Testis (tissue), 5 donors: ENCODE measurements at places on chromosomes 7 and 10. TPM values are rescaled to one million over a fixed set of nuclear protein-coding genes. Genes with fewer than 3 reads are reported as not detected.

- peaks cover 17% of the 10 kb centered on the region for H3K4me1 ChIP-seq
- DNase-seq = no peak
- H3K27me3 ChIP-seq = no peaks in the 10 kb centered on the region
Measured at GRCh38 chr7:135205850-135206249, 5.5 kb downstream of the WDR91 start.

GRCh38 chr7:150969475-150969874, 8.6 kb downstream of the KCNH2 start:
- H3K4me3 ChIP-seq = no peak overlapping the region
- peak overlapping the region; percentile 64 for H3K27ac ChIP-seq

The RGR gene
- 5.9 TPM for total RNA-seq

DNA sequence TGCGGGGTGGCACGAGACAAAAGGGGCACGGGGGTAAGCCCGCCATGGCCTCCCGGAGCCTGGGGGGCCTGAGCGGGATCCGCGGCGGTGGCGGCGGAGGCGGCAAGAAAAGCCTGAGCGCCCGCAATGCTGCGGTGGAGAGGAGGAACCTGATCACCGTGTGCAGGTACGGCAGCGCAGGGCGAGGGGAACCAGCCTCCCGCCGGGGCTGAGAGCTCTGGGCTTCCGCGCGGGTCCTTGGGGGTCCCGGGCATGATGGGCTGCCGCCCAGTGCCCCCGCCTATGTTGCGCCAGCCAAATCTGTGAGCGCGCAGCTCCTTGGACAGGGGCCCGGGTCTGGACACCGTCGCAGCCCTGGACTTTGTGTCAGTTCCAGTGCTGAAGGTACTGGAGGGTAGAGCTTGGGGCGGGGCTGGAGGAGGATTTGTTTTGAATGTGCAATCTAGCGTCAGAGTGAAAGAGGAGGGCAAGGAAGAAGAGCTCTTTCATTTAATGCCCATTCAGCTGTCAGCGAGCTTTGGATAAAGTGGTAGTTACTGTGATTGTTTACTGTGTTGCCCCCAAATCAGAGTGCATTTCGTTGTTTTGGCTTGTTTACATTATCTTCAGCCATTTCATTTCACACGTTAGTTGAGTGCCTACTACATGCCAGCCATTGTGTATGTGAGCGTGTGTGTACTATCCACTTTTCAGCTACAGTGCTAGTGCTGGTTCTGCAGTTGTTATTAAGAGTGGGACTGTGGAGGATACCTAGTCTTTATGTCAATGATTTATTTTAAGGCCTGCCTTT, 777 bp downstream of the RUNDC3B start:
- peak; percentile 59 for DNase-seq
- peak overlapping the region; percentile 78 for H3K4me3 ChIP-seq
- H3K27me3 ChIP-seq = no peaks in the 10 kb centered on the region
- H3K4me1 ChIP-seq = peaks cover 4% of the 10 kb centered on the region

- peaks cover 2% of the 10 kb centered on the region for H3K4me1 ChIP-seq
- no peak for DNase-seq
- no peak overlapping the region for H3K27ac ChIP-seq
- H3K27me3 ChIP-seq = no peaks in the 10 kb centered on the region
Measured at GRCh38 chr10:18400906-18401245, 250.5 kb downstream of the NSUN6 start.

The CDHR3 gene
- 7.5 TPM for total RNA-seq

The USP6NL gene
- total RNA-seq = 50.4 TPM

DNA sequence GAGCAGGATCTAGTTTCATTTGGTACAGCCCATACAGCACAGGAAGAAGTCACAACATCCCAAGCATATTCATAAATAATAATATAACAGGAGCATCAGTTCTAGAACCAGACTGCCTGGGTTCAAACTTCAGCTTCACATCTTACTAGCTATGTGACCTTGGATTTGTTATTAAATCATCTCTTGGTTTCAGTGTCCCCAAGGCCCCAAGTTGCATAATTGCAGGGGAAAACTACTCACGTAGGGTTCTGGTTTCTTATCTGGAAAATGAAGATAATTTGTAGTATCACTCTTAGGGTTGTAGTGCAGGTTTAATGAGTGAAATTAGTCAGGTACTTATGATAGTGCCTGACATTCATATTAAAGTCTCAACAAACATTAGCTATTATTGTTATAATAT, 5.5 kb upstream of the IQUB start:
- no peak for DNase-seq
- H3K4me1 ChIP-seq = peaks cover 4% of the 10 kb centered on the region
- H3K36me3 ChIP-seq = no peaks in the 10 kb centered on the region
- no peak overlapping the region for H3K4me3 ChIP-seq

The HACD1 gene
- total RNA-seq = 28.5 TPM

DNA sequence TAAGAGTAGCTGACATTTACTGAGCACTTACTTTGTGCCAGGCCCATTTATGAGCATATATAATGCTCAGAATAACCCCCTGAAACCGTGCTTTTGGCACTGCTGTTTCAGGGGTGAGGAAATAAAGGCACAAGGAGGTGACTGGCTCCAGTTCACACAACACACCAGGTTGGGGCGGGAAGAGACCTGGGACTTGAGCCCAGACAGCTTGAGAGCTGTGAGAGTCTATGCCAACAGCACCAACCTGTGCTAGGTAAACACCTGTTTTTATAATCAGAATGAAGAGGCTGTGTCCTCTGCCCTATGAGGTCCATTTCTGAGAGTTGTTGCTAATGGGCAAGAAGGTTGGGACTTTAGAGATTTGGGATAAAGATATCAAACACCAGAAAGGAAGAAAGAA, 8.8 kb upstream of the AZGP1 start:
- H3K4me1 ChIP-seq = no peaks in the 10 kb centered on the region
- no peak for DNase-seq
- no peak overlapping the region for H3K27ac ChIP-seq
- H3K36me3 ChIP-seq = no peaks in the 10 kb centered on the region

DNA sequence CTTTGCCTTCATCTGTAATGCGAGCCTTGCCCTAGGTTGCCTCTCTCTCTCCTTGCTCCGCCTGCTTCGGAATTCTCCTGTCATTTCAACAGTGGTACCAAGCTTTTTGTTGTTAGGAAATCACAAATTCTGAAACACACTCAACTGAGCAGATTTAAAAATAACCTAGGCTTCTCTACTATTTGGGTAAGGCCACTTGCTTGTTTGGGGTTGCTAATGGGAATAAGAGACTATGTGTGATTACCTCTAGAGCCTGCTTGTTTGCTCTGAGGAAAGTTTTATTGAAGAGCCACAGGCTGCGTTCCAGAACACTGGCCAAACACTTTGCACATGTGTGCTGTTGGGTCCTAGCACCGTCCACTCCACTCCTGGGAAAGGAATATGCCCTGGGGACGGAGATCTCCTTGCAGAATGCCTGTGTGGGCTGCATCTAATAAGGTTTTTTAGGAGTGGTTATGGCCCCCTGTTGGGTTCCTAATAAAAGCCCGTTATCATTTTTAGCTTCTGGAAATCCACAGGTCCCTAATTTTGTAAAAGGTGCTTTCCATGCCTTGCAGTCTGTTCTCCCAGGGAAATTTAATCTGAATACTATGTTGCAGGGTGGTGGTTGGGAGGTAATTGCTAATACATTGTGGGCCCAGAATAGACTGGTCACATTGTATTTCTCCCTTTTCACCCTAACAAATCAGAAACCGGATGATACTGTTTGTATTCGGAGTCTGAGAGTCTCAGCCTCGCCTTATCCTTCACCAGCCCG, 68.7 kb upstream of the KLF6 start:
- DNase-seq = no peak
- no peak overlapping the region for H3K27ac ChIP-seq
- no peaks in the 10 kb centered on the region for H3K36me3 ChIP-seq
- no peak overlapping the region for H3K4me3 ChIP-seq

- H3K27ac ChIP-seq = peak overlapping the region; percentile 62
- peaks cover 26% of the 10 kb centered on the region for H3K4me1 ChIP-seq
Measured at GRCh38 chr7:105244594-105244993, 144.1 kb downstream of the SRPK2 start.

The UTF1 gene
- 18.6 TPM for total RNA-seq

- no peaks in the 10 kb centered on the region for H3K4me1 ChIP-seq
- no peak overlapping the region for H3K27ac ChIP-seq
- no peak overlapping the region for H3K4me3 ChIP-seq
Measured at GRCh38 chr10:123513870-123514269, 152.3 kb upstream of the GPR26 start.

DNA sequence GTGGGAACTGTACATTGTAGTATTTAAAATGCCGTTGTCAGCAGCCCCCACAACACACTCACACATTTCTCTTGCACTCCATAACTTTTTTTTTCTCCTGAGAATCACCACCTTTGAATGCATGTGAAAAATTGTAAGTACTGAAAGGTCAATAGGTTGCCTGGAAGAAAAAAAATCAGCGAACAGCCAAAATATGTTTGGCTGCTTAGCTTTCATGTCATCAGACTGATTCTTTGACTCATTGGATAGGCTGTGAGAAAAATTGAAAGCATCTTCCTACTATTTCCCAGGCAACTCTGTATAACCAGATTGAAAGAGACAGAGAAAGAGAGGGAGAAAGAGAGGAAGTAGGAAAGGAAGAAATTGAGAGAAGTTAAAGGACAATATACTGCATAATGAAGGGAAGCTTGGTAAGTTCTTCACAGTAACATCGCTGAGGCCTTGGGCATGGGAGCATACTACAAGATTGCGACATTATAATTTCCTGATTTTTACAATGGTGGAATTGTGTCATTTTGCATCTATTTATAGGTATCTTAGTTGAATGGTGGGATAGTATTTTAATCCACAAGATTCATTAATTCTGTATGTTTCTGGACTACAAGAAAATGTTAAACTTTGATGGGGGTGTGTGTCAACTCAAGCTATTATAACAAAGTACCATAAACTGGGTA, 249.3 kb upstream of the KCND2 start:
- no peaks in the 10 kb centered on the region for H3K4me1 ChIP-seq
- DNase-seq = no peak
- no peaks in the 10 kb centered on the region for H3K36me3 ChIP-seq
- H3K27me3 ChIP-seq = no peaks in the 10 kb centered on the region
- no peak overlapping the region for H3K27ac ChIP-seq
- H3K4me3 ChIP-seq = no peak overlapping the region

GRCh38 chr10:36476399-36476798, 649.0 kb upstream of the ANKRD30A start:
- no peaks in the 10 kb centered on the region for H3K27me3 ChIP-seq
- H3K27ac ChIP-seq = no peak overlapping the region
- DNase-seq = no peak
- no peaks in the 10 kb centered on the region for H3K4me1 ChIP-seq
- no peak overlapping the region for H3K4me3 ChIP-seq

The ITGA8 gene
- 0.79 TPM for total RNA-seq

The TLL2 gene
- total RNA-seq = 0.39 TPM

GRCh38 chr7:38242814-38243213, 30.6 kb downstream of the TARP start:
- no peak overlapping the region for H3K4me3 ChIP-seq
- no peaks in the 10 kb centered on the region for H3K27me3 ChIP-seq
- no peak overlapping the region for H3K27ac ChIP-seq
- DNase-seq = no peak
- no peaks in the 10 kb centered on the region for H3K36me3 ChIP-seq

DNA sequence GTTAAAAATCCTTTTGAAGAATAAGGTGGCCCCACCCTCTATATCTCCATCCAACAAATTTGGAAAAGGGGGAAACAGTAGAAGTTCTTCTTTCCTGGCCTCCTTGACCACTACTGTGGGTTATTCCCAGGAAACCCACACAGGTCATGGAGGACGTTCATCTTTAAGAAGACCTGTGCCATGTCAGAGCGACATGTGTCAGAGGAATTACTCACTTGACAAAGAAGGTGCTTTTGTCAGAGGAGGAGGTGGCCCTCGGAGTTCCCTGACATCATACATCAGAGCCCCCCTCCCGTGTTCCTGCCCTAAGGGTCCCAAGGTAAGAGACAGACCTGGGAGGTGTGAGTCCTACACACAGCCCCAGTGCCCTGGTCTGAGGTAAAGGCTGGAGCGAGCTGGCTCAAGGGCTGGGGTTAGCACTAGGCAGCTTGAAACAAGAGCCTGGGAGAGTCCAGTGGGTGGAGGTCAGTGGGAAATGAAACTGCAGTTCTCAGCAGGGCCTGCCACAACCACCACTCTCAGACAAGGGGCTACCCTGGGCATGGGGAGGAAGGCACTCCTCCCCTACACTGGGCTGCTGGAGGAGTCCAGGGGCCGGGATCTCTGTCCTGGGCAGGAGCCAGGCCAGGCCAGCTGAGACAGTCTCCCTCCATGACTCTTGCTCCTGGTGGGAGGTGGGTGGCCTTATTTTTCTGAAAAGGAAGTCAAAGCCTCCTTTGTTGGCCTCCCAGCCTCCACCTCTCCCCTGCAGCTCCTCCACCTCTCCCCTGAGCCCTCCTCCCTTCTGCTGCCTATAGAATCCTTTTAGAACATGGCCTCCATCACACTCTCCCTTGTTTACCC, 21.8 kb upstream of the ZMIZ1 start:
- no peaks in the 10 kb centered on the region for H3K36me3 ChIP-seq
- H3K4me3 ChIP-seq = no peak overlapping the region
- peaks cover 2% of the 10 kb centered on the region for H3K4me1 ChIP-seq
- no peaks in the 10 kb centered on the region for H3K27me3 ChIP-seq
- H3K27ac ChIP-seq = no peak overlapping the region
